Germinal center (tissue), 1 donor: ENCODE measurements at places on chromosomes 7 and 10.

GRCh38 chr7:146053492-146053891, 63.1 kb upstream of the CNTNAP2 start:
- no peak for DNase-seq

GRCh38 chr10:35041502-35041879, 48.6 kb downstream of the CUL2 start:
- DNase-seq: no peak

- DNase-seq: no peak
These were observed 218.2 kb upstream of the KLF14 start for GRCh38 chr7:130951976-130952876.

DNA sequence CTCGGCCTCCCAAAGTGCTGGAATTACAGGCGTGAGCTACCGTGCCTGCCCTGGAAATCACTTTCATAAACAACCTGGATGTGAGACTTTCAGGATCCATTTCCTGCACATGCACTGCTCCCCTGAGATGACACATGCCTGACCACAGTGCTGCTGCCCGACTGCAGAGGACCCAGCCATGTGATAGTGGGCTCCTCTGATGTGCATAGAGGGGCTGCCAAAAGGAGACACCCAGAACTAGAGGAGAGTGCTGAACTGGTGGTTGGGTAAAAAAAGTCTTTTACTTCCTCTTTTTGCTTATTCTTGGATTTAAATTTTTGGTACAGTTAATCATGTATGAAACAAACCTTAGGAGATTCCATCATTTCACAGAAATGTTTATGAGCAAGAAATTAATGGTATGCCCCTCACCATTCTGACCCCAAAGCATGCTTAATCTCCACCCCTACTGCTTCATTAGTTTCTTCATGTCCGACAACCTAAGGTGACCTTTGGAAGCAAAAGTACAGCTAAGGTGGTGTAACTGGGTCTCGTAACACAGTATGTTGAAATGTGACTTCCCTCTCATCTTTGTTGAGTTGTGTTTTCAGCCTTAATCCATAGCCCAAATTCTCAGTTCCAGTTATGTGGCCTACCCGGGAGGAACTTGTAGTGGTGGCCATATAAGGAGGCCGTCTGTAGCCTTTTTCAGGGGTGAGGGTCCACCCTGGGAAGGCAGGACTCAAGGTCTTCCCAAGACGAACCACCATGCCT, 111.1 kb downstream of the RNF216 start:
- no peak for DNase-seq

- DNase-seq: no peak
These were observed 234.6 kb downstream of the DIP2C start for GRCh38 chr10:454860-455259.

DNA sequence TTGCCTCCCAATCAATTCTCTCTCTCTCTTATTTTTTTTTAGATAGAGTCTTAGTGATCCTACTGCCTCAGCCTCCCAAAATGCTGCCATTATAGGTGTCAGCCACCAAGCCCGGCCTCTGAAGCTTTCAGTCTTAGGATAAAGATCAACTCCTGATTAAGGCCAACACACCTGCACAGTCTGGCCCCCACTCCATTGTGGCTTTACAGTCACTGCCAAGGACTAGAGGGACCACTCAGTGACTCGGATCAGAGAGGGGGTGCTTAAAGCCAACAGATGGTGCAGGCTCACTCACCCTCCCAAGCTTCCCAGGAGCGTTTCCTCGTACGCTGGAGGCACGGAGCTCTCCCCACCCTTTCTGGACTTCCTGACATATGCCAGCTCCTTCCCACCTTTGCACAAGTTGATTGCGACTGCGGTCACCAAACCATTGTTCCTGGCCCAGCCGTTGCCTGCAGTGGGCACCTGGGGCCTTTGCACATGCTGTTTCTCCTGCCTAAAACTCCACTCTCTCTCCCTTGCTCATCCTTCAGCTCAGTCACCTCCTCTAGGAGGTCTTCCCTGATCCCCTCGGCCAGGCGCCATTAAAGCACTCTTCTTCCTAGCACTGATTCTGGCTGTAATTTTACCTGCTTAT, 1.7 kb upstream of the CDH23 start:
- DNase-seq: no peak

DNA sequence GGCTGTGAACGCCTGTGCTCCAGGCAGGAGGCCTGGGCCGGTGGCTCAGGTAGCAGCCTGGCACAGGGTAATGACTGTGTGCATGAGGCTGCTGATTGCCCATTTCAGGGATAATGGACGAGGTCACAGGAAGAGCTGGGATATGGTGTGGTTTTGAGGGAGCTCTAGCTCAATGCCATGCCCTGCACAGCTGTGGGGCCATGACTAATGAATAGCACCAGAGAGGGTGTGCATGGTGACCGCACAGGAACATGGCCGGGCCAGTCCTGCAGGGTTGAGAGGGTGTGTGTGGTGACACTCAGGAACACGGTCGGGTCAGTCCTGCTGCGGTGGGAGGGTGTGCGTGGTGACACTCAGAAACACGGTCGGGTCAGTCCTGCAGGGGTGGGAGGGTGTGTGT, 21.8 kb downstream of the NKX6-2 start:
- no peak for DNase-seq

DNA sequence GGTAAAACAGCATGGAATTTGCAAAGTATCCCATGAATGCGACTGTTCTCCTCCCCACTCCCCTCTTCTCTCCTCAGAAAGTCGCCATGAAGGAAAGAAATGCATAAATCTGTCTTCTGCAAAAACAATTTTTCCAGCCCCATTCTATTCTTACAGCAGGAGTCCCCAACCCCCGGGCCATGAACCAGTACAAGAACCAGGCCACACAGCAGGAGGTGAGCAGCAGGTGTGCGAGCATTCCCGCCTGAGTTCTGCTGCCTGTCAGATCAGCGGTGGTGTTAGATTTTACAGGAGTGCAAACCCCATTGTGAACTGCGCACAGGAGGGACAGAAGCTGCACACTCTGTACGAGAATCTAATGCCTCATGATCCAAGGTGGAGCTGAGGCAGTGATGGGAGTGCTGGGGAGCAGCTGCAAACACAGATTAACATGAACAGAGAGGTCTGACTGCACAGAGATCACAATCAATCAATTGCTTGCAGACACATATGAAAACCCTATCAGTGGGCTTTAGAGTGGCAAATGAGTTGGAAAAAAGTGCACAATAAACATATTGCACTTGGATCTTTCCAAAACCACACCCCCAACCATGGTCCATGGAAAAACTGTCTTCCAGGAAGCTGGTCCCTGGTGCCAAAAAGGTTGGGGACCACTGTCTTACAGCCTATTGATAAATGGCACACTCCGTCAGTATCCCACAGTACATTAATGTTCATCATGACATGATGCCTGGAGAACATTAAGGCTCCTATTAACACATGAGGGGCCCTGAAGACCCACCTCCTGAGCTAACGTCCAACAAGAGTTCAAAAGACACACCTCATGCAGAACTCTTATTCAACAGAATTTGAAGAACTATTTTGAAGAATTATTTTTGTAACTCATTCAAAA, 205.0 kb downstream of the PTPRN2 start:
- no peak for DNase-seq

GRCh38 chr7:83588602-83589240, 60.2 kb downstream of the SEMA3E start:
- DNase-seq: no peak

- DNase-seq: no peak
These were observed 17.5 kb downstream of the PRF1 start for GRCh38 chr10:70584909-70585544.

- DNase-seq: no peak
These were observed 73.6 kb upstream of the LSM8 start for GRCh38 chr7:118110178-118110925.

DNA sequence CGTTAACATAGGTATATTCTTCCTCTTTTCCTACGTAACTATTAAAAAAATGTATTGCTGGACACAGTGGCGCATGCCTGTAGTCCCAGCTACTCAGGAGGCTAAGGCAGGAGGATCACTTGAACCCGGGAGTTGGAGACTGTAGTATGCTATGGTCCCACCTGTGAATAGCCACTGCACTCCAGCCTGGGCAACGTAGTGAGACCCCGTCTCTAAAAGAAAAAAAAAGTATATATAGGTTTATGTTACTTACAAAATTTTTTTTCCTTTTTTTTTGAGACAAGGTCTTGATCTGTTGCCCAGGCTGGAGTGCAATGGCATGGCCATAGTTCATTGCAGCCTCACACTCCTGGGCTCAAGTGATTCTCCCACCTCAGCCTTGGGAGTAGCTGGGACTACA, 5.6 kb downstream of the NUB1 start:
- no peak for DNase-seq

- no peak for DNase-seq
These were observed 166.7 kb upstream of the SH2B2 start for GRCh38 chr7:102119925-102120324.

DNA sequence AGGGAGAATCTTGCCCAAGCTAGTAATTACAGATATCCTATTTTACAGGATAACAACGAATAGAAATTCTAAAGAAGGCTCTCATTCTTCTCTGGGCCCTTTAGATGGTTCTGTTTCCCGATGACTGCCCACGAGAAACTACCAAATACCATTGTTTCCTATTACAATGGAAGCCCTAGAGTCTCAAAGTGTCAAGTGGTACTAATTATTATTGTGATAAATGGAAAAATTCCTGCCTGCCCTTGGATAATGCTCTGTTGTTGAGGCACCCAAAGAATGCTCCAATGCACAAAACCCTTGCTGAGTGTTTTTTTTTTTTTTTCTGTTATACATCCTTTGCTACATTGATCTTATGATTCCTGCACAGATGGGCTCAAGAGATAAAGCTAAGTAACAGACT, 504.5 kb downstream of the XPNPEP1 start:
- DNase-seq: no peak

GRCh38 chr7:117041007-117041406, 87.7 kb downstream of the ST7 start:
- no peak for DNase-seq

GRCh38 chr7:17234030-17234397, 64.4 kb upstream of the AHR start:
- DNase-seq: no peak

- peak; percentile 13 for DNase-seq
These were observed 925 bp downstream of the H2AZ2 start for GRCh38 chr7:44846816-44847508.

DNA sequence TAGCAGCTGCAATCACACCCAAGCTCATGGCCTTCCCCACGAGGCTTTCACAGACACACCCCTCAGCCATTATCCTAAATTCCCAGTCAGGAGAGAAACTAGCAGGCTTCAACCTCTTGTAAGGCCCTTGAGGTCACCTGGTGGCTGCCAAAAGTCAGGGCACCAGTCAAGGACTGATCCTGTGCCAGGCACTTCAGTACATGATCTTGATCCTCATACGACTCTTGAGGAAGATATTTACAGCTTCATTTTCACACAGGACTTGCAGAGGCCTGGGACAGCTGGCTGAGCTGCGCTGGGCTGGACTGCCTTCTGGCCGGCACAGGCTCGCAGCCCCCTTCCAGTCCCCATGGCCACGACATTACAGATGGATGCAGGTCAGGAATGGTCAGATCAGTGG, 8.8 kb downstream of the PDAP1 start:
- no peak for DNase-seq

- DNase-seq: no peak
These were observed 26.3 kb upstream of the AMZ1 start for GRCh38 chr7:2661602-2662272.

DNA sequence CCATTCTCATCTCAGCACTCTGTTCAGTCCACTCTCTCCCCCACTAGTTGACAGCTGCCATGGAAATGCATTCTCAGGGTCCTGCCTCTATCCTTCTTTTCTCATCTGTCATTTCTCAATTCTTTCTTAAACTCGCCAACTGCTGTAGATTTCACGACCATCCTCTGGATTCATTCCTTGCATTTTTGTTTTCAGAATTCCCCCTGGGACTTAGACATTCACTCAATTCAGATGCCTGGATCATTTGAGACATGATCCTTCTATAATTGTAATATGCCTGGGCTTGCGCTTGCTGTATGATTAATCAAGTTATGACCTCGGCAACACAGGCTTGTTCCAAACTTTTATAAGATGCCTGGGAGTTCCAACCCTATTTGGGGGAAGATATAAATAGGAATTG, 104.5 kb downstream of the RAB11FIP2 start:
- DNase-seq: no peak

- peak; percentile 19 for DNase-seq
These were observed 607.2 kb upstream of the MGMT start for GRCh38 chr10:128859738-128860386.

DNA sequence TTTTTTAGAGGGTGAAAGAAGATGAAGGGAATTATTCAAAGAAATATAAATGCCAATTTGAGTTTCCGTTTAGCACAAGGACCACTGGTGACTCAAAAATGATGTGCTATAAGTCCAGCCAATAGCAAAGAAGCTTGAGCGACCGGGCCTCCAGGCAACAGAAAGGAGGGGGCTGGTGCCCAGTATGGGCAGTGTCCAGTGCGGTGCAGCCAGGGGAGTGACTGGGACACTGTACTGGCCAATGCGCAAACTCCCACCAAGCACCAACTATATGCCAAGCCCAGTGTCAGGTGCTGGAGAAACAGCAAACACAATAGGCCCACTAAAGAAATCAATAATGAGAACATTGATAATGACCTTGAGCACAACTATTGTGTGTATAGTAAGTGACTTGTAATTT, 10.2 kb upstream of the OPALIN start:
- no peak for DNase-seq

- DNase-seq: no peak
These were observed 44.8 kb downstream of the MYOF start for GRCh38 chr10:93437086-93437945.

- DNase-seq: no peak
These were observed 25.0 kb upstream of the CDH23 start for GRCh38 chr10:71371750-71372166.

- DNase-seq: no peak
These were observed 642.2 kb downstream of the SH2D4B start for GRCh38 chr10:81179805-81180452.

DNA sequence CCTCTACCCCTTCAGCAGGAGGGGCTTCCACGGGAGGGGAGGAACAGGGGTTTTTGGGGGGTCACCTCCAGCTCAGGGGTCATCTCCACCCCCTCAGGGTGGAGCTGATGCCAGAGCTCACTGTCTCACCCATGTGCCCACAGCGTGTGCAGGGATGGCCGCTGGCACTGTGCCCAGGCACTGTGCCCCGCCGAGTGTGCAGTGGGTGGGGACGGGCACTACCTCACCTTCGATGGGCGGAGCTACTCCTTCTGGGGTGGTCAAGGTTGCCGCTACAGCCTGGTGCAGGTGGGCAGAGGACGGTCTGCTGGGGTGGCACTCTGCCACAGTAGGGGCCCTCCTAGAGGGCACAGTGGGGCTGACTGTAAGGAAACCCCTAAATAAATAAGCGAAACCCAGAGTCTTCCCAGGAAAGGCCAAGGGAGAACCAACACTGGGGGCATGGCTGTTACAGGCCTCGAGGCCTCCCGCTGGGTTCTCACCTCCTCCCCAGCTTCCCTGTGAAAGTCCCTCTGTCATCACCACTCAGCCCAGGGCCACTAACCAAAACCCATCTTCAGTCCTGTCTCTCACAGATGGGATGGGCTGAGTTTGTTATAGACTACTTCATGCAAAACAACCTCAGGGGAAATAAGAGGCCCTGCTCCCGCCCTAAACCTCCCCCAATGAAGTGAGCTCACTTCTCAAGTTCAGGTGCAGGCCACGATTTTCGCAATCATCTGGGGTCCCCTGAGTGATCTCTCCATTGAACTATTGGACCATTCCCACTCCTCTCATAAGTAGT, 7.4 kb upstream of the ZNF467 start:
- DNase-seq: no peak

- DNase-seq: no peak
These were observed 241.2 kb downstream of the DNAJB9 start for GRCh38 chr7:108810756-108811385.

- no peak for DNase-seq
These were observed 198.9 kb upstream of the AOAH start for GRCh38 chr7:36923185-36923584.

- no peak for DNase-seq
These were observed 71.4 kb upstream of the SHH start for GRCh38 chr7:155883491-155884224.
